ENCODE measurements at places on chromosomes 3 and 15.

DNA sequence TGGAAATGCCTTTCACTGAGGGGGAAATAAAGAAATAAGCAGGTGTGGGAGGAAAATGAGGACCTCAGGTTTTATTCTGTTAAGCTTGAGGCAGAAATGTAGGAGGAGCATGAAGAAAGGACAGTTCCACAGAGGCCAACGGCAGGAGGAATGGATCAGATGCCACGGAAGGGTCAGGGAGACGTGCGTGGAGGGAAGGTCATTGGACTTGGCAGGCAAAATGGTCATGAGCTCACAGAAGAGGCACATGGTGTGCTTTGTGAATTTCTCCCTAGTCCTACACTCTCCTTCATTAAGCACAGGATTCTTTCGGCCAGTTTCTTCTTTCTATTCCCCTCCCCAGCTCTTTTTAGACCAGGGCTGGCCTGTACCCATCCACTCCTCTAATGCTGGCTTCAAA lies 32.5 kb upstream of the THSD4 start:
- no peak for DNase-seq

- DNase-seq = no peak
Measured at GRCh38 chr3:26807272-26807671, 184.7 kb downstream of the LRRC3B start.

DNA sequence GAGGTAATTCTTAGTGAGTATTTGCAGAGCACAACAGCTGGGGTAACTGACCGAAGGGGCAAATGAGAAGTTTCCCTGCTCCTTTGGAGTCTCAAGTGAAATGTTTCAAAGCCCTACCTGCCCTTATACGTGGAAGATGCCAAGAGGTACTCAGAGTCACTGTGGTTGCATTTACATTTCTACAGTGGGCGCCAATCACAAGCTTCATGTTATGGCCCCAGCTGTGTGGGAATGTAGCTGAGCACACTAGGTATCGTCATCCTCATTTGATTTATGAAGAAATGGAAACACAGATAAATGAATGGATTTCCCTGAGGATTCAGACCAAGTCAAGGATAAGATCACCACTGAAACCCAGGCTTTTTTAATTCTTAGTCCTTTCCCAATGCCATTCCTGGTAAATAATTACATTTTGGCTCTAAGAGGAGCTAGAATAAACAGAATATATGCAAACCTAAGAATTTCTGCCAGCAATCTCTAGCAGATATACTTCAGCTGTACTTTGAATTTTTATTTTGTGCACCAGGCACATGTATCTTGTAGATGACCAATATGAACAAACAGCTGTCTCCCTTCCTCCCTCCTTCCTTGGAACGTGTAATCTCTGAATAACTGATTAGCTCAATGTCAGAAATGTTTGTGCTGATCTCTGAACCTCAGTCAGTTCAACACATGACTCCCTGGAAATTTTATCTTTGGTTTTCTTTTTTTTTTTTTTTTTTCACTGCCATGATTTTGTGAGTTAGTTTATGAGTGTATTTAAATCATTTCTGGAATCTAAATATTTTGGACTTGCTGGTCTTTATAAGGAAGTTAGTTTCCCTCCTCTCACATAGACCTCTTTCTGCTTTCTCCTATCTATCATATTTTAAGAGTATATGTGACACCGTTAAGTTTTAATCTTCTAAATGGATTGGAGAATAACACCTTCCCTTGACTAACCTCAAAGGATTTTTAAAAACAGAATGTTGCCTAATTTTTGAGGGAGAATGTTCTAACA lies 69.2 kb downstream of the MAP2K5 start:
- DNase-seq = no peak

DNA sequence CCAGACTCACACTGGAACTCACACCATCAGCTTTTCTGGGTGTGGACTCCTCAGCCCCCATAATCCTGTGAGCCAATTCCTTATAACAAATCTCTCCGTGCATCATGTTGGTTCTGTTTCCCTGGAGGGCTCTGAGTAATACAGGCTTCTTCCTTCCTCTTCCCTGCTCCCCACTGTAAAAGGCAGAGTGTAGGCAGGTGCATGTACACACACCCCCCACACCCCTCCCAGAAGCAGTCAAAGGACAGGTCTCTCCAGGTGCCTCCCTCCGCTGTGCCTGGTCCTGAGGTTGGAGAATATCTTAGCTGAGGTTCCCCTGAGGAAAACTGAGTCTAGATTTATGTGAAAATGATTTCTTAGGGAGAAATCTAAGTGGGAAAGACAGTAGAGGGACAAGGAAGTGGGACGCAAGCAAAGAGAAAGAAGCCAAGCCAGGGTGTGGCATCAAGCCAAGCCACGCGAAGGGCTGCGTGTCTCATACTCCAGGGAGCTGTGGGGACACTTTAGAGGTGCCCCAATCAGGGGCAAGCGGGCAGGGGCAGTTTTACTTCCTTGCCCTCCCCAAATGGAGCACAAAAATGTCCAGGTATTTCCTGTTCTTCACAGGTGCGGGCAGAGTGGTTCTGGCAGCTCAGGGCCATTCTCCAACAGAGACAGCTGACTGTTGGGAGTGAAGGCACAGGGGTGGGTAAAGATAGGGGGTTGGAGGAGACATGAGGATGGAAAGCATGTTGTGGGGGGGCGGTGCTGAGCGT lies 86.6 kb downstream of the HMG20A start:
- no peak for DNase-seq

GRCh38 chr3:23440416-23441294 lies 237.5 kb downstream of the UBE2E2 start:
- no peak for DNase-seq

GRCh38 chr3:163056874-163057497 lies 1560.4 kb downstream of the OTOL1 start:
- DNase-seq = no peak

DNA sequence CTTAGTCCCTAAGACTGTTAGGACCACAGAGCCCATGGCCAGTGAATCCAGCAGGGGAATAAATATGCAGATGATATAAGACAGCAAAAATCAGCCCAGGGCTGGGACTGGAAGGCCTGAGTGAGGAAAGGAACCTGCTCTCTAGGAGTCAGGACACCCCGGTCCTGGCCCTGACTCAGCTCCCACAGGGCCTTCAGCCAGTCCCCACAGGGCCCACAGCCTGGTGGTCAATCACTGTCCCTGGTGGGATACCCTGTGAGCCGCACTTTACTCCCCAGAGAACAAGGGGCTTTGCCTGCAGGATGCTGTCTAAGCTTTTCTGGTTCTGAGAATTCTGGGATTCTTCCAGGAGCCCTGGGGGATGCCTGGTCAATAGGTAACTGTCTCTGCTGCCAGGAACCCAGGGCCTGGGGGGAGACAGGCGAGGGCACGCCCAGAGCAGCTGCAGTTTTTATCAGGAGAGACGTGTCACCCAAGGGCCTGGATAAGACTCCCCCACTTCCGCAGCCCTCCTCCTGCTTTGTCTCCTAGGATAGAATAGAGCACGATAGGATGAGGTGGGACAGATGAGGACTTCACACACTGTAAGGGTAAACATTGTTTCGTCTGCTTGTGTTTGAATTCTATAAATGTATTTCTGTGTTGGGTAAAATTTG lies 49.5 kb upstream of the MCF2L2 start:
- no peak for DNase-seq

DNA sequence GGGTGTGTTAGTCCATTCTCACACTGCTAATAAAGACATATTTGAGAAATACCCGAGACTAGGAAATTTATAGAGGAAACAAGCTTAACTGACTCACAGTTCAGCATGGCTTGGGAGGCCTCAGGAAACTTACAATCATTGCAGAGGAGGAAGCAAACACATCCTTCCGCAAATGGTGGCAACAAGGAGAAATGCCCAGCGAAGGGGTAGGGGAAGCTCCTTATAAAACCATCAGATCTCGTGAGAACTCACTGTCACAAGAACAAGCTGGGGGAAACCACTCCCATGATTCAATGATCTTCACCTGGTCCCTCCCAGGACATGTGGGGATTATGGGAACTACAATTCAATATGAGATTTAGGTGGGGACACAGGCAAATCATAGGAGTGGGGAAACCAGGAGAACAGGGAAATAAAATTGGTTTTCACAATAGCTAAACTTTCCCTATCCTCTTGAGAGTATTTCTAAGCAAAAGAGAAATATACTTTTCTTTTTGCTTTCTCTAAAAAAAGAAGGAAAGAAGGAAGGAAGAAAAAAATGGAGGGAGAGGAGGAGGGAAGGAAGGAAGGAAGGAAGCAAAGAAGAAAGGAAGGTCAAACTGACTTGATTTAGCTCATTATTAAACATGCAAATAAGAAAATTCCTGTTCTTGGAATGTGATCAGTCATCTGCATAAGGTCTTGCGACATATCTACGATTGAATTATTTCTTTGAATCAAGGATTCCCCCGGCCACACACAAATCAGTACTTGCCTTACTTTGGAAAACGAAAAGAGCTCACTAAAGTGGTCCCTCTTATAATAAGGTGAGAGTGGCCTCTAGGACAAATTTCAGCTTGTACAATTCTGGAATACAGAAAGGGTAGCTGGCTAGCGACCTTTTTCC lies 75.2 kb downstream of the LIPC start:
- no peak for DNase-seq

- no peak for DNase-seq
Measured at GRCh38 chr15:98955331-98955730, 52.3 kb downstream of the PGPEP1L start.

- DNase-seq = no peak
Measured at GRCh38 chr3:174016186-174016585, 618.6 kb downstream of the NLGN1 start.

DNA sequence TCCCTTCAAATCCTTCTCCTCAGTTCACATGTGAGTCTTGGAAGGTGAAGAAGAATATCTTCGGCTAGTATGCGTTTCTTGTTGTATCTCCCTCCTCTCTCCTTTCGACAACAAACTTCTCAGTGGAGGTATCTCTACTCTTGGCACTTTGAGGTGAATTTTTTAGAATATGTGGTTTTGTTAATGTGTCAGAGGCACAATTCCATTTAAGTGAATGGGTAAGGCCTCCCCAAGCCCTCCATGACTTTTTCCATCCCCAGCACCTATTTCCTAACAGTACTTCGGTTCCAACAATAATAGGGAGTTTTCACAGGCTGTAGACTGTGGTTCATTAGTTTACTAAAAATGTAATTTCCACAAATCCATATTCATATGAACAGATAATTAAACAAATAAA lies 74.2 kb downstream of the TM4SF4 start:
- DNase-seq = no peak

DNA sequence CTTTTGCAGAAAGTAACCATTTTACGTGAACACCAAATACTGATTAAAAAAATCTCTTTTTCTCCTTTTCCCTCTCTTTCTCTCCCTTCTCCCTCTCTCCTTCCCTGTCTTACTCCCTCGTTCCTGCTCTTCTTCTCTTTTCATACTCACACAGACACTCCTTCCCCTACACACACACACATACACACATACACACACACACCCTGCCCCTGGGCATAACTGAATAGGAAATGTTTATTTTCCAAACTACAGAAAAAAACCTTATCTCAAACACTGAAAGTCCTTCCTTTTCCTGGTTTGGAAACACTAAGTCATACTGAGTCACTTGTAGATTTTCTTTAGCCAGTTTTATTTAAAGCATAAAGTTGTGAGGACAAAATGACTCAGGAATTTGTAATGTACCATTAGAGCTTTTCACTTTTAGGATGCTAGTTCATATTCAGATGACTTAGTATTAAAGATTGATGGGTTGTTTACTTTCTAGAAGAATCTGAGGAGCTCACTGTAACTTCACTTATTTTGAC lies 62.4 kb downstream of the MBNL1 start:
- DNase-seq = no peak

DNA sequence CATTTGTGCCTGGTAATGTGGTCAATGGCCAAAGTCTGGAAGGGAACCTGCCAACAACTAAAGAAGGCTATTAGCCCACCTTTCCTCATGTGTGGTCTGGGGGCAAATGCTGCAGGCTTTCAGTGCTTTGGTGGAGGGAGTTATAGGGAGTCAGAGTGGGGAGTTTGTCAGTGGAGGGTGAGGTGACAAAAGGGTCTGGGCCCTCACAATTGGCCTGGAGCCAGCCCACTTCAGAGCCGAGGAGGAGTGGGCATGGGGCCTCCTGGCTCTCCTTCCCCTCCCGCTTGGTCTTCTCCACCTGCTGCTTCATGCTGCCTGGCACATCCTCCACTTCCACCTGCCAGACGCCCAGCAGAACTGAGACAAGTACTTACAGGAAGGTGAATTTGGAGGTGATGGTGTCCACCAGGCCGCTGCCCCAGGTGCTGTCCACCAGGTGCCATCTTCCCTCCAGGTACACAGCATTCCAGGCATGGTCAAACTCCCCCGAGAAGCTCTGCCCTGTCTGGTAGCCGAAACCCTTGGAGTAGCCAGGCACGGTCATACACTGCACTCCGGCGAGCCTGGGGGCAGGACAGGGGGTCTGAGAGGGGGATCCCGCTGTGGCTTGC lies 40.9 kb downstream of the KY start:
- no peak for DNase-seq

- no peak for DNase-seq
Measured at GRCh38 chr3:195700319-195700718, 20.5 kb upstream of the MUC20 start.

GRCh38 chr3:38317192-38317759 lies 29.3 kb upstream of the XYLB start:
- DNase-seq = no peak

GRCh38 chr15:66251065-66251789 lies 2.3 kb downstream of the MEGF11 start:
- DNase-seq = no peak

DNA sequence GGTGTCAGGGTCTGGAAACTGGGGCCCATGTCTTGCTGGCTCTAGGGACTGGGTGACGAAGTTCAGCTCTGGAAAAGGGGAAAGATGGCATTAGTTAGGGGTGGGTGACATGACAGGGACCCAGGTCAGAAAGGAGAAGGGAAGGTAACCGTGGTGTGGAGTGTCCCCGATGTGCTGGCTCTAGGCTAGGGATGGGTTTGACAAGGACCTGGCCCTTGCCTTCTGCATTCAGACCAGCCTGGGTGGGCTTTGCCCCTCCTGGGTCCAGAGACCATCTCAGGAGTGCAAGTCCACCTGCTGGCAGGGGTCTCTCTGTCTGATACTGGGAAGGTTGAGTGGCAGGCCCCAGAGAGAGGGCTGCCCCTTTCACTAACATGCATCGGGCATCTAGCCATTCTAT lies 28.7 kb upstream of the ATP2B2 start:
- no peak for DNase-seq

GRCh38 chr3:125261031-125261430 lies 48.5 kb upstream of the SLC12A8 start:
- no peak for DNase-seq

DNA sequence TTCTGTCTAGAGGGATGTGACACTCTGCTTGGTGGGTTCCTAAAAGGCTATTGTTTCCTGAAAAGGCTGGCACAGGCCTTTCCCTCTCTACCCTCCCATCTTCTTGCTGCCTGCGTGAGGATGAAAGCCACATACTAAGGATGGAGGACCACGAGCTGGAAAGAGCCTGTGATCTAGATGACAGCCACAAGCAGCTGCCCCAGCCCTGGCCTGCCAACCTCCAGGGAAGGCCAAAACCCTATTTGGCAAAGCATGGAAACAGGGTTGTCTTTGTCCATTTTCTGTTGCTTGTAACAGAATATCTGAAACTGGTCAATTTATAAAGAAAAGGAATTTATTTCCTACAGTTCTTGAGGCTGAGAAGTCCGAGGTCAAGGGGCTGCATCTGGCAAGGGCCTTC lies 144.5 kb downstream of the FBLN2 start:
- DNase-seq = no peak

- DNase-seq = no peak
Measured at GRCh38 chr3:146638718-146639117, 33.6 kb upstream of the PLSCR5 start.
